ENCODE measurements at places on chromosomes 1 and 21.

DNA sequence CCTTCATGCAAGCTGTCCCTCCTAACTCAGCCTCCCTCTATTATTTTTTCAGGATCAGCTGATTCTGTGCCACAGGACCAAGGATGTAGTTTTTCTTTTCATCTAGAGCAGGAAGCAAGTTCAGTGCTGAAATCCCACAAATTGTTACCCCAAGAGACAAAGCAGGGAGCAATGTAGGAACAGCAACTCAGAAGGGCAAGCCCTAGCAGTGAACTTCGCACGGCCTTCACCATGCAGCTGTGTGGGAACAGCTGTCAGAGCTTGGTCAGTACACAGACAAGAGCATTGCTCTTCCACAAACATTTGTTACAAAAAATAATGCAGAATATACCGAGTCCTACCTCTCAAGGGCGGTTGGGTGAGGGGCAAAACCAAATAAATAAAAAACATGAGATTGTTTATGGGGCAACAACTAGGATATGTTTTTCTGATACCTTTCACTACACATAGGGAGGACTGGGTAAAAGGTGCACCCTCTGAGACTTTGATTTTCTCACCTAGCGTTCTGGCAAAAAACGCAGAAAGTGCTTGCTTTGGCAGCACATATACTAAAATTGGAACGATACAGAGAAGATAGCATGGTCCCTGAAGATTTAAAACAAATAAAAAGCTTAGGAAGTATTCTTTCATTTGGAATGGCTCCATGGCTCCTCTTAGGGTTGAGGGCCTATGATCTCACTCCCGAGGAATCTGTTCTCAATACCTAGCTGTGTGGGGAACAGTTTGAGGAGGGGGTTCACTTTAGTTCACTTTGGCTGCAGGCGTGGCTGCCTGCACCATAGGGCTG lies 37.1 kb upstream of the ANGPTL7 start:
- no peak for DNase-seq

DNA sequence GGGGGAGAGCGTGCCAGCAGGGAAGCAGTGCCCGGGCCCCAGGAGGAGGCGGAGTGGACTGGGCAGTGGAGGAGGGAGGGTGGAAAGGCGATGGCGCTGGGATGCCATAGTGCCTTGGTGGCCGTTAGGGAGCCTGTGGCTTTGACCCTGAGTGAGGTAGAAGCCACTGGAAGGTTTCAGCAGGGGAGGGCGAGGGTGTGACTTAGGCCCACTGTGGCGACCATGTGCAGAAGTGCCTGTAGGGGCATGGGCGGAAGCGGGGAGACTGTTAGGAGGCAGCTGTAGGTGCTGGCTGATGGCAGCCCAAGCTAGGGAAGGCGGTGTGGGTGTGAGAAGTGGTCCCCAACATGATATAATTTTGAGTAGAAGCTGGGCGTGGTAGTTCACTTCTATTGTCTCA lies 28.2 kb downstream of the LHX4 start:
- DNase-seq: no peak

DNA sequence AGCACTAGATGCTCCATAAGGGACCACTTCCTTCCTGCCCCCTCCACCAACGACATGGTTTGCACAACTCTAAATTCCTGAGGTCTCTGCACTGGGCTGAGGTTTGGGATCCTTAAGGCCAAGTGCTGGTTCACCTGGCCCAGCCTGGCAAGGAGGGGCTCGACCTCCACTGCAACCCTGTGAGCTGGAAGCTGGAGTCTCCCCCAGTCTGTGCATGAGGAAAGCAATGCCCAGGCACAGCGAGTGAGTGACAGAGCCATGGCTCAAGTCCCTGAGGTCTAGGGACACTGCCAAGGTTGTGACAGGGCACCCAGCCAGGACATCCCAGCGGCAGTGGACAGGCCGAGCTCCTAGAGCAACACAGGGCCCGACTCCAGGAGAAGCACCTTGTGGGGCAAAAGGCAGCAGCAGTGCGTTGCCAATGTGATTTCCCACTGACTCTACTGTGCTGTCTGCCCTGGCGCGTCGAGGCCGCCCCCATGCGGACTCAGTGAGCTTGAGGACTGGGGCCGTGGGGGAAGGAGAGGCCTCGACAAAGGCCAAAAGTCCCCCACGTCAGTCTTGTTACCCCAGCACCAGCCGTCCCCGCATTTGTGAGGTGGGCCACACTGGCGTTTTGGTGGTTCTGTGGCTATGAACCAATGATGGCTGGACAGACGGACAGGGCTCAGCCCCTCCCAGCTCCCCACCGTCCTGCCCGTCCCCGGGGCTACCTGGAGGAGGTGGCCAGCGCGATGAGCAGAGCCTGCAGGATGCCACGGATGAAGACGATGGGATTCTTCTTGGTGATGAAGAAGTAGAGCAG lies 30.0 kb downstream of the PODN start:
- DNase-seq: no peak

DNA sequence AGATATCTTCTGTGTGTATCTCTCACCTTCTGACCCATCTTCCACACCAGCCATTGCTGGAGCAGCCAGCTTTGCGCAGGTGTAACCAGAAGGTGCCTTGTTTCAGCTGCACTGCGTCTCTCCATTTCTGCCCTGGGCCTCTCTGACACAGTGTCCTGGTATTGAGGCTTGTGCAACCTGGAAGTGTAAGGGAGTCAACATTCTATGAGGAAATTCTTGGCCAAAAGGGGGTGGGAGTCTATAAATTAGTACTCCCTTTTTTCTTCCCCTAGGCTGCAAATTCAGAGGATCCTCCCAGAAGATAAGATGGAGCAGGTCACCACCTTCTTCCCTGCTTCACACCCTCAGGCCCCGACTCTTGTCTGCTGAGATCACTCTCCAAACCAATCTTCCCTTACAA lies 109.1 kb downstream of the MRPS6 start:
- no peak for DNase-seq

DNA sequence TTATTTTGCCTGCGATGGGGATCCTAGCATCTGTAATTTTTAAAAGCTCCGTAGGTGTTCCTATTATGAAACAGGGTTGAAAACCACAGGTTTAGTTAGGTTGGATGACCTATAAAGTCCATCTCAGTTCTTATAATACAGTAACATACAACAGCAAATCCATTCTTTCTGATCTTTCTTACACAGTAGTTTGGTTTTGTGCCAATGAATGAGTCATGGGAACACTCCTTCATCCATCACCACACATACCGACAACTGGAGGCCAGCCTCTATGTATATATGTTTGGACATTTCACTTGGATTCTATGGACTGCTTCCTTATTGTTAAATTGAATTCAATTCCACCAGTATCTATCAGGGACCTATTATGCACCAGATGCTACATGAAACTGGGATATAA lies 118.4 kb upstream of the L1TD1 start:
- DNase-seq: no peak

DNA sequence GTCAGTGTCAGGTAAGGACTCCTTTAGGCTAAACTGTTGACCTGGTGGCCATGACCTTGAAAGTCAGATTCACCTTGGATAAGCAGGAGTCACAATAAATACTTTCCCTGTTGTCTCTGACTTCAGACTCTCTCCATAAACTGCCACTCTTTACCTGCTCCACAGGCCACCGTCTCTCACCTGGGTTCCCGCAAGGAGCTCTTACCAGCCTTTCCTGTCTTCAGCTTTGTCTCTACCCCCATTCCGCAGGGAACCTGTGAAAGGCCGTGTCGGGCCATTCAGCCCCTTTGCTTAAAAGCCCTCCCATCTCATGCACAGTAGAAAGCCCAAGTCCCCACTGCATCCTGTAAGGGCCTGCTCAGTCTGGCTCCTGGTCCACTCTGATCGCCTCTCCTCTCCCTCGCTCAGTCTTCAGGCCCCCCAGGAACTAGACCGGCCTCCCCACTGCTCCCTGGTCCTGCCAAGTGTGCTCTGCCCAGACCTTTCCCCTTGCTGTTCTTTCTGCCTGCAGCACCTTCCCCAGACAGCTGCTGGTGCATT lies 79.5 kb downstream of the ACTL8 start:
- no peak for DNase-seq

- no peak for DNase-seq
Measured at GRCh38 chr1:118821801-118822200, 166.3 kb downstream of the TBX15 start.

DNA sequence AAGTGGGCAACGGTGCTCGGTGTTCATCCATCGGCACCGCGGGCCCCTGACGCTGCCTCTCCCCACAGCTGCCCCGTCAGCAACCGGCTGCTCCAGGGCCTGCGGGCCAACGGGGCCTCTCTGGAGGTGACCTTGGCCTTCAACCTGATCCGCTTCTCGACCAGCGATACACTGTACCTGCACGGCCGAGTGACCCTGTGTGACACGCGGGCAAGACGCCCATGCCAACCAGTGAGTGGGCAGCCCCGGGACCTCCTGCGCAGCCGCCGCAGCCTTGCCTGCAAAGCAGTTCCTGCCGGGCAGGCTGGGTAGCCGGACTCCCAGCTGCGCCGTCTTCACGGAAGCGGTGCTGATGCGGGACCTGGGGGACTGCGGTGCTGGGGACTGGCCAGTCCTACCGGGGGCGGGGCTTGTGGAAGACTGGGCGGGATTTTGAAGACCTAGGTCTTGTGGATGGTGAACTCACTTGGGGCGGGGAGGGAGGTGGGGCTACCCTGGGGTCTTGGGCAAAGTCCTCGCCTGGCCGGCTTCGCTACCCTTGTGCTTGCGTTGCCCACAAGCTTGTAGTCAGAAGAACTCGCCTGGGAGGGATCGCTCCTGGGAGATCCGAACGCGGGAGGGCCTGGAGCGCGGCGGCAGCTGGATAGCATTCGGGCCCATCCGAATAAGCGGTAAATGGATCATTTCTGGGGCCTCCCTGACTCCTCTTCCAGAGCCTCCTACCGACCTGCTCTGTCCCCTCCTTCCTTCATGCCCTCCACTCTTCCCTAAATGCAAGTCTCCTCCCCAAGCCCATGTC lies 8.8 kb upstream of the CEP85 start:
- peak; percentile 52 for DNase-seq

GRCh38 chr1:59526240-59526639 lies 229.3 kb downstream of the FGGY start:
- no peak for DNase-seq

GRCh38 chr1:47875036-47875435 lies 122.1 kb downstream of the TRABD2B start:
- no peak for DNase-seq

- DNase-seq: no peak
Measured at GRCh38 chr1:225254676-225255075, 173.2 kb downstream of the LBR start.

DNA sequence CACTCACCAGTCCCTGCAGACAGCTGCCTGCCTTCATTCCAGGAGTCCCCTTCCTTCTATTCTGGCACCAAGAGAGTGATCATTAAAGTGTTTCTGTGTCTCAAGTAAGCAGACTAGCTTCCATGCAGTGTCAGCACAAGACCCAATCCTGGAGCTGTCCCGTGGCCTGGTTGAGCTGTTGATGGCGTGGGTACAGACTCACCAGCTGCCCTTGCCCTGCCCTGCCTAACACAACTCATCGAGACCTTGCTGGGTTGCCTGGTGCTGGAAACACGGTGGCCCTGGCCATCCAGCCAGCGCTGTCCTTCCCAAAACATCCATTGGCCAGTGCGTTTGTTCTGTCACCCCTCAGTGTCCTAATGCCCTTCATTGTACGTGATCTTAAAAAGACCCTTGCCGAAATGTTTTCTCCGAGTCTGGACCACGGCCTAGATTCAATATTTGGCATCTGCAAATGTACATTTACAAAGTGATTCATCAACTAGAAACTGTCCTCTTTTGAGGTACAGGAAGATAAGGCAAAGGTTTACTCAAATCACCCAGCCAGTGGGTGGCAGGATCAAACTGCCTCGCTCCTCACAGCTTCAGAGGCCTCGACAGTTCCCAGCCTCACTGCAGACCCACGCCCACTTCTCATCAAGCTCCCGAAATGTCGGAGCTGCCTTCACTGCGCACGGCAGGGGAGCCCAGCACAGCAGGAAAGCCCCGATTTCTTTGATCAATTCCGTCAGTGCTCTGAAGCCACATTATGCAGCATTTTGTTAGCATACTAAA lies 494.2 kb downstream of the KIF26B start:
- no peak for DNase-seq

- DNase-seq: no peak
Measured at GRCh38 chr1:45752441-45753052, 2.1 kb upstream of the IPP start.

All from activated naive CD4-positive, alpha-beta T cell treated with Interleukin-2 at 50 U/mL for 16 hours (primary cell).